ENCODE measurements at places on chromosomes 4 and X.

- DNase-seq = peak; percentile 32
Measured at GRCh38 chrX:40013266-40014195, 84.2 kb downstream of the BCOR start.

DNA sequence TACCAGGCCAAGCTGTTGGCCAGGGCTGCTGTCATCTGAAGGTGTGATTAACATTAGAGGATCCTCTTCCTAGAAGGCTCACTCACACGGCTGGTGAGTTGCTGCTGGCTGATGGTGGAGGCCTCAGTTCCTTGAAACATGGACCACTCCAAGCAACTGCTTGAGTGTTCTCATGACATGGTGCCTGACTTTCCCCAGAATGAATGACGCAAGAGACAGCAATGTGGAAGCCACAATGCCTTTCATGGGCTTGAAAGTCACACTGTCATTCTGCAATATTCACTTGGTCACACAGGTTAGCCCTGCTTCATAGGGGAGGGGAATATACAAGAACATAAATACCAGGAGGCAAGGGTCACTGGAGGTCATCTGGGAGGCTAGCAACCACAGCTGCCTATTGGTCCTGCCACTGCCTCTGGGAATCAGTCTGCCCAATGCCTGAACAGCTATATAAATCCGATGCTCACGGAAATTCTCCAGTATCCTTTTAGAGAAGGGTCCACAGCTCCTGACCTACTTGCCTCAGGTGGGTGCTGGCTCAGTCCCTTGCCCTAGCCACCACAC is 97.1 kb upstream of the MAML3 start:
- no peak for DNase-seq

GRCh38 chr4:88697588-88698329 is at the start of gene NAP1L5:
Gene NAP1L5 (minus strand): TSS chr4:88697829. CDS start chr4:88697754, 75 bp downstream.
- DNase-seq = peak; percentile 69

GRCh38 chr4:125432078-125432477 is 117.3 kb downstream of the FAT4 start:
- DNase-seq = no peak
